ENCODE measurements at places on chromosomes 16 and 17.

DNA sequence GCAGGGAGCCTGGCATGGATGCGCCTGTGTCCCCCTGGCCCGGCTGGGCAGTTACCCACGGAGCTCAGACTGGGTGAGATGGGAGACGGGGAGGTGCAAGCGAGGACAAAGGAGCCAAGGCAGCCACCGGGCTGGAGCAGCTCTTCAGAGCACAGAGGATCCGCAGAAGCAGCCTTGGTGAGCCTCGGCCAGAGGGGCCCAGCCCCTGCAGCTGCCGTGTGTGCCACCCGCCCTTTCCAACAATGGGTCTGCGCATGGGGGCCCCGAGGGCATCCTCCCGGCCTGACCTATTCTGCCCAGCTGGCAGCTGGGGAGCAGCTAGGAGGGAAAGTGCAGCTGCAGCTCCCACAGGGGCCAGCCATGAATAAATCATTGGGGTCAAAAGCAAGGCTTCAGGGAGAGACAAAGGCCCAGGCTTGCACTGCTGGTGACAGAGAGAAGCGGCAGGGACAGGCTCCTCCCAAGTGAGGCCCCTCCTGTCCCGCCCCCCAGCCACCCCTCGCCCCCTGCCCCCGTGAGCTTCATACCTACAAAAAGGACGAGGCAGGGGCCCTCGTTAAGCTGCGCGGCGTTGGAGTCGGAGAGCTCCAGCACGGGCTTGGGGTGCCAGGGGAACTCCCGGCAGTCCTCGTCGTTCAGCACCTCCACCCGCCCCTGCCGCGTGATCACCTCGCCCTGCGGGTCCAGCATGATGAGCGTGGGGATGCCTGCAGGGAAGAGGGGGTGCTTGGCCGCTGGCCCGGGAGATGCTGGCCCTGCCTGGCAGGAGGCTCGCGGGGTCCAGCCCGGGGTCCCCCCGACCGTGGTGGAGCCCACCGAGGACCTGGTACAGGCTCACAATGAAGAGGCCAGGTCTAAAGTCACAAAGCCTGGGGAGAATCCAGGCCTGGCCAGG lies 22.6 kb downstream of the MRM3 start:
- no peak overlapping the region for H3K4me3 ChIP-seq
- no peak overlapping the region for H3K27ac ChIP-seq
- peaks cover 14% of the 10 kb centered on the region for H3K36me3 ChIP-seq
- no peaks in the 10 kb centered on the region for H3K4me1 ChIP-seq
- H3K27me3 ChIP-seq, result no peaks in the 10 kb centered on the region

GRCh38 chr16:19672378-19672777 lies 45.6 kb downstream of the KNOP1 start:
- no peak overlapping the region for H3K4me3 ChIP-seq
- no peak for DNase-seq
- no peaks in the 10 kb centered on the region for H3K4me1 ChIP-seq

DNA sequence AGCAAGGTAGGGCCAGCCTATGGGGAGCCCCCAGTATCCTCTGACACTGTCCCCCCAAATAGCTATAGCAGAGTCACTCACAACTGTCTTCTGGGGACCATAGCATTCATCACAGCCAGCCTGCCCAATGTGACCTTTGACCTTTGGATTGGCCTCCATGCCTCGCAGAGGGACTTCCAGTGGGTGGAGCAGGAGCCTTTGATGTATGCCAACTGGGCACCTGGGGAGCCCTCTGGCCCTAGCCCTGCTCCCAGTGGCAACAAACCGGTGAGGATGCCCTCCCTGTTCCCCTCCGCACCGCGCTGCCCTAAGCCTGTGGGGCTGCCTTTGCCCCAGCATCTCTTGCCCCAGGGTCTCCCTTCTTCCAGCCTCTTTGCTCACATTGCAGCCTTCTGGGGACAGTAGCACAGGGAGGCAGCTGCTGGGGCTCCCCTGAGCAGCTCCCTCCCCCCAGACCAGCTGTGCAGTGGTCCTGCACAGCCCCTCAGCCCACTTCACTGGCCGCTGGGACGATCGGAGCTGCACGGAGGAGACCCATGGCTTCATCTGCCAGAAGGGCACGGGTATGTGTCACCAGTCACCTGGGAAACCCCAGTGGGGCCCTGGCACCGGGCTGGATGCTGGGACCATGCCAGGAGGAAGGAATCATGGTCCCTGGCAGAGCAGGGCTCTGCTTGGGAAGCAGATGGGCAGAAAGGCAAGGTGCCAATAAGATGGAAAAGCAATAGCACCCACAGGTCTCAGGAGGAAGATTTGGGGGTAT lies 61.1 kb downstream of the MRC2 start:
- no peaks in the 10 kb centered on the region for H3K4me1 ChIP-seq
- H3K36me3 ChIP-seq, result peaks cover 14% of the 10 kb centered on the region
- H3K27me3 ChIP-seq, result no peaks in the 10 kb centered on the region

- no peak for DNase-seq
- H3K36me3 ChIP-seq, result peaks cover 3% of the 10 kb centered on the region
- peaks cover 5% of the 10 kb centered on the region for H3K4me1 ChIP-seq
Measured at GRCh38 chr16:17104654-17105053, 366.1 kb downstream of the XYLT1 start.

DNA sequence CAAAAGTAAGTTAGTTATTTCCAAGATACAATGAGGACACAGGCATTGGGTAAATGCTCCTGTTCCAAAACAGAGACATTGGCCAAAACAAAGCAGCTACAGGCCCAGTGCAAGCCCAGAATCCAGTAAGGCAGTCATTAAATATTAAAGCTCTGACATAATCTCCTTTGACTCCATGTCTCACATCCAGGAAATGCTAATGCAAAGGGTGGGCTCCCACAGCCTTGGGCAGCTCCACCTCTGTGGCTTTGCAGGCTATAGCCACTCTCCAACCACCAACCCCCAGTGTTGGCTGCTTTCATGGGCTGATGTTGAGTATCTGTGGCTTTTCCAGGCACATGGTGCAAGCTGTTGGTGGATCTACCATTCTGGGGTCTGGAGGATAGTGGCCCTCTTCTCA lies 733.4 kb upstream of the SOX9 start:
- DNase-seq, result no peak
- peaks cover 5% of the 10 kb centered on the region for H3K36me3 ChIP-seq
- H3K27ac ChIP-seq, result no peak overlapping the region
- peaks cover 6% of the 10 kb centered on the region for H3K4me1 ChIP-seq
- H3K27me3 ChIP-seq, result no peaks in the 10 kb centered on the region
- no peak overlapping the region for H3K4me3 ChIP-seq

- H3K27ac ChIP-seq, result no peak overlapping the region
- DNase-seq, result no peak
- no peak overlapping the region for H3K4me3 ChIP-seq
- H3K36me3 ChIP-seq, result no peaks in the 10 kb centered on the region
- H3K4me1 ChIP-seq, result peaks cover 52% of the 10 kb centered on the region
Measured at GRCh38 chr17:27573548-27573947, 57.4 kb upstream of the LGALS9 start.

DNA sequence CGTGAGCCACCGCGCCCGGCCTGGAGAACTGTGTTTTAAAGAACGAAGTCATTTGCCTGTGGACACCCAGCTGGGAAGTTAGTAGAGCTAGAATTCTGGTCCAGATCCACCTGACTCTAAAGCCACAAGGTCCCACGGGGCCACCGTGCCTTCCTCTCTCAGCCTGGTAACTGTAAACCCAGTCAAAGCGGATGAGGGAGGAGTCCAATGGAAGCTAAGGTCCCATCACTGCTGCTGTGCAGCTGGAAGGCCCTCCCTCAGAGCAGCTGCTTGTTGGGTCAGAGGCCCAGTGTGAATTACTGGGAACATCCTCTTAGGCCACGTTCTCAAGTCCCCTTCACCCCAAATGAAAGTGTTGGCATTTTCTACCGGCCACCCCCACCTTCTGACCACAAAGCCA lies 48.8 kb upstream of the CACNG5 start:
- no peaks in the 10 kb centered on the region for H3K27me3 ChIP-seq
- no peaks in the 10 kb centered on the region for H3K4me1 ChIP-seq
- no peak for DNase-seq
- no peaks in the 10 kb centered on the region for H3K36me3 ChIP-seq
- no peak overlapping the region for H3K27ac ChIP-seq

- peaks cover 21% of the 10 kb centered on the region for H3K27me3 ChIP-seq
- H3K4me1 ChIP-seq, result no peaks in the 10 kb centered on the region
- H3K4me3 ChIP-seq, result no peak overlapping the region
- H3K27ac ChIP-seq, result peak overlapping the region; percentile 23
- no peak for DNase-seq
- no peaks in the 10 kb centered on the region for H3K36me3 ChIP-seq
Measured at GRCh38 chr17:74514632-74515334, 16.5 kb downstream of the CD300LB start.

- H3K36me3 ChIP-seq, result no peaks in the 10 kb centered on the region
- H3K27ac ChIP-seq, result no peak overlapping the region
- H3K4me3 ChIP-seq, result no peak overlapping the region
- no peaks in the 10 kb centered on the region for H3K27me3 ChIP-seq
- H3K4me1 ChIP-seq, result peaks cover 36% of the 10 kb centered on the region
Measured at GRCh38 chr16:66658860-66659190, 37.7 kb downstream of the CMTM4 start.

Measured in mesothelial cell of epicardium (in vitro differentiated cells).